ENCODE measurements at places on chromosomes 5 and 9.

DNA sequence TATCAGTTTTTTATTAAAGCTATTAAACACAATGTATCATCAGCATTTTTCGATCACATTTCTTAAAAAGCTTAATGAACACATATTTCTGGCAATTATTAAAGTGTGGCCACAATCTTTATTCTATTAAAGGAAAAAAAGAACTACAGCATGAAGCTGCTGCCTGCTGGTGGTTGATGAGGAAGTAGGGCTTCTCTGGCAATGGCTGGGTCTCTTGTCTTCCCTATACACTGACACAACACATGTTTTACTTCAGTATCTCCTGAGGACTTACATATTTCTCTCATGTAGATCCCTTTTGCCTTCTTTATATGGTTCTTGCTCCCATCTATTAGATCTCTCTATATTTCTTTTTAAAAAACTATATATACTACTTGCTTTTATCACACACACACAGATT lies 590.7 kb downstream of the RAB3C start:
- DNase-seq, result no peak

GRCh38 chr5:163463063-163463435 lies 2.6 kb downstream of the HMMR start:
- no peak for DNase-seq

- no peak for DNase-seq
These were observed 136.3 kb downstream of the FOXD1 start for GRCh38 chr5:73312146-73312871.

DNA sequence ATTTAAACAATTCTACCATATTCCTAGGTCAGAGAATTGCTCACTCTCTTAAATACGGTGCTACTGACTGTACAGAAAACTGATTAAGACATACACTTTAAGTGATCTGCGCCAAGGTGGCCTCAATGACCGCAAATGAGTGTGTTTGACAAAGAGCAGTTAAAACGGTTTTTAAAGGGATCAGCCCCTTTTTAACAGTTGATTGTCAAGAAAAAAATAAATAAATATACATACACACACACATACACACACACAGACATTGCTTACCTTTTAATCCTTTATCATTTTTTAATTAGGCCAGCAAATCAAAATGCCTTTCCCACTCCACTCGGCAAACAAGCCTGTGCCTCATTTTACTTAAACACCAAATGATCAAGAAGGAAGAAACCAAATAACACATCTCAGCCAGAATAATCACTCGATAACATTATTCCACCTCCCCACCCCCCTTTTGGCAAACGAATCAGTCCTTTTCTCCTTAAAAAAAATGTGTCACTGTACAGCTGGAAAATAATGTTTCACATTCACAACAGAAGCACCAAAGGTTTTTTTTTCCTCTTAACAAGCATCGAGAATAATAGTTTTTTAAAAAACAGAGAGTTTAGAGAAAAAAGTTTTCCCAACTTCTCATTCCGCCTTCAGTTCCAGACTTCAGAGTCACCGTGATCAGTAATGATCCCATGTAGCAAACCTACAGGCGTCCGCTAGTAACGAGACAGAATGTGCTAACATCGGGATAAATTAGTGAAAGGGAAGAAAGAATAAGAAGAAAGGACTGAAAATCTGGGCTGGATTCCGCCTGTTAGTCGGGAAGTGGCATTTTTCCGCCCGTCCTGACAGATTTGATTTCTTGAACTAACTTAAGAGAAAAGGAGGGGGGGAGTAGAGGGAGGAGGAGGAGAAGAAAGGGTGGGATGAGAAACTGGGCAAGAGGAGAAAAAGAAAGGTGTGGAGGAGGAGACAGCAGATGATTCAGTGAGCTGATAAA lies at the start of gene ZNF608:
ZNF608 (minus strand) TSS at position 712 of the 988 bp plus-strand sequence. CDS start 1,650 bp downstream, outside the sequence.
- no peak for DNase-seq

- no peak for DNase-seq
These were observed 284.7 kb upstream of the IRX2 start for GRCh38 chr5:3036041-3036788.

GRCh38 chr9:69314547-69314946 lies 10.5 kb upstream of the ENTREP1 start:
- DNase-seq, result no peak

DNA sequence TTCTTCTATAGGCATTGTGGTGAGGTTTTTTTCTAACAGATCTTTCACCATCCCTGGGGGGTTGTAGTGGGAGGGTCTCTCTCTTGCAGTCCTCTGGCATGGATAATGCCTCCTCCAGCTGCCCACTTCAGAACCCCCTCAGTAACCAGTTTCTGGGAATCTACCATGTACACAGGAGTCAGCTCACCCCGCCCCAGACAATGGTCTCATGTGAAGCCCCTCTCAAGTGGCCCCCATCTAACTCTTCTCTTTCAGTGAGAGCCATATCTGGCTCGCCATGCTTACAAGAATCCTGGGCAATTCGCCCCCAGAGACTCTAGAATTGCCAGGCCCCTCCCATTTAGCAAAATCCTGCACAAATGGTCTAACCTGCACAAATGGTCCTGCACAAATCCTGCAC lies 144.4 kb upstream of the FSTL4 start:
- DNase-seq, result no peak

GRCh38 chr5:103562453-103563157 lies at the start of gene NUDT12:
NUDT12 (minus strand) TSS chr5:103562789; CDS start chr5:103560248, 2,541 bp downstream.
- peak; percentile 7 for DNase-seq

GRCh38 chr5:95938766-95939165 lies 22.9 kb downstream of the ELL2 start:
- DNase-seq, result no peak

GRCh38 chr5:175887463-175887862 lies 16.1 kb downstream of the CPLX2 start:
- no peak for DNase-seq

- DNase-seq, result no peak
These were observed 42.2 kb downstream of the COL5A1 start for GRCh38 chr9:134683714-134684374.

- no peak for DNase-seq
These were observed 15.5 kb upstream of the FAM120AOS start for GRCh38 chr9:93468763-93469456.

DNA sequence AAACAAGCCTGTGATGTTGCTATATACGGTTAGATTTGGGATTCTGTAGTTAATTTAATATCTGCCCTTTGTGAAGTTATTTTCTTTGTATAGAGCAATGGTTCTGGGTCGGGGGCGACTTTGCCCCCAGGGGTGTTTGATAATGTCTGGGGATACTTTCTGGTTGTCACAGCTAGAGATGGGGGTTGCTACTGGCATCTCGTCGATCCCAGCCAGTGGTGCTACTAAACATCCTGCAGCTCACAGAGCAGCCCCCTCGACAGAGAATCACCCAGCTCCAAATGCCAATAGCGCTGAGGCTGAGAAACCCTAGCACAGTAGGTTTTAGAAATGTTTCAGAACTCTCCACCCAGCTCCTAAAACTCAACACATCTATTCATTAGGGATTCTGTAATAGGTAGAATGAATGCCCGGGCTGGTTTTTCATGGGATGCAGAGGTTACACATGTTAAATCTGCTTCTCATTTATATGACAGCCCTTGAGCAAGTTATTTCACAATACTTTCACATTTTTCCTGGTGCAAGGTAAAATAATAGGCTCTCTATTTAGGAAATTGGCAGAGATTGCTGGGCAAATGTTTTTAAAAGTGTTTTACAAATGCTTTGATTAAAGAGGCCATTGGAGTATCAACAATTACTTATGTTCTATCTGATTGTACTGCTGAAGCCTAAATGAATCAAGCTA lies 75.2 kb upstream of the CTSL start:
- DNase-seq, result no peak

DNA sequence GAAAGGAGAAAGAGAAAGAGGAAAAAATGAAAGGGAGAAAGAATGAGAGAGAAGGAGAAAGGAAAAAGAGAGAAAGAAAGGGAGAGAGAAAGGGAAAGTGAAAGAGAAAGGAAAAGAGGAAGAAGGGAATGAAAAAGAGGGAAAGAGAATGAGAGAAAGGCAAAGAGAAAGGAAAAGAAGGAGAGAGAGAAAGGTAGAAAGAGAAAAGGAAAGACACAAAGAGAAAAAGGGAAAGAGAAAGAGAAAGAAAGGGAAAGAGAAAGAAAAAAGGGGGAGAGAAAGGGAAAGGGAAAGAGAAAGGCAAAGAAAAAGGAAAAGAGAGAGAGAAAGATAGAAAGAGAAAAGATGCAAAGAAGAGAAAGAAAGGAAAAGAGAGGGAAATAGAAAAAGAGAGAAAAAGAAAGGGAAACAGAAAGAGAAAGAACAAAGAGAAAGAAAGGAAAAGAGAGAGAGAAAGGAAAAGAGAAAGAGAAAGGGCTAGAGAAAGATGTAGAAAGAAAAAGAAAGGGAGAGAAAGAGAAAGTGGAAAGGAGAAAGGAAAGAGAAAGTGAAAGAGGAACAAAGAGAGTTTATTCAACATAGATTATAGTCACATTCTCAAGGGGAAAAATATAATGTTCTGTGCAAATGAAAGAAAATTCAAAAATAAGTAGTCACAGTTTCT lies 165.2 kb downstream of the TMEM38B start:
- DNase-seq, result no peak
